Activated naive CD4-positive, alpha-beta T cell treated with anti-CD3 and anti-CD28 coated beads, Interleukin-2, amount 10 ng/mL, durations not matched to agents 7 days and 5 days (primary cell): ENCODE measurements at places on chromosomes 11 and 22.

DNA sequence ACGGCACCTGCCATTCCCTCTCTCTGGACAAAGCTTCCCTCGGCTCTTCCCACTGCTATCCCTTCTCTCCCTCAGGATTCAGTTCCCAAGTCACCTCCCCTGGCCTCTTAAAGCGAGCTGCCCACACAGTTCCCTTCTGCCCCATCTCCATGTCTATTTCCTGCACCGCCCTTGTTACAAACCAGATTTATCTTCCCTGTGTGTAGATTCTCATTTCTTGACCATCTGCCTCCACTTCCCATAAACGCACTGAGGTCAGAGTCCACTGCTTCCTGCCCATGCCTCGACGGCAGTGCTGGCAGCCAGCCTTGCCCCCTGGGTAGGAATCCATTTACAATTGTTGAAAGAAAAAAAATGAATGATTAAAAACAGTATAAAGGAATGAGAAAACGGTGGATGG is 11.6 kb upstream of the APOBEC3B start:
- H3K4me3 ChIP-seq, result no peak overlapping the region
- H3K36me3 ChIP-seq, result no peaks in the 10 kb centered on the region
- DNase-seq, result no peak
- no peak overlapping the region for H3K27ac ChIP-seq

GRCh38 chr22:41928593-41929417 is 2.2 kb upstream of the TNFRSF13C start:
- no peak overlapping the region for H3K4me3 ChIP-seq
- no peak for DNase-seq
- H3K27me3 ChIP-seq, result peaks cover 41% of the 10 kb centered on the region

DNA sequence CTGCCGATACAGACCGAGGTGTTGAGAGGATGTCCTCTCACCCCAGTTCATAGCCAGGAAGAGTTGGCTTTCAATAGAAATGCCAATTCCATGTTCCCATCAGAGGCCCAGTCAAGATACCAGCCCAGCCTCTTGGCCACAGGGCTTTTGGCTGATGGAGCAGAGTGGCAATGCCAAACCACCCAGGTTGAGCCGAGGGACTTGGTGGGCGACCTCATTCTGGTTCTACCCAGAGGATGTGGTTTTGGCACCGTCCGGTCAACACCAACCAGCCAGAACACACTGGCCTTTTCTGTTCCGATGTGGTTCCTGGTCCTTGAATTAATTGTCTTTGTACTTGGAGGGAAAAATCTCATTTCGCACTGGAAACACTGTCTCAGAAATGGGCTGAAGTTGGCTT is 60.5 kb downstream of the COMMD9 start:
- H3K4me3 ChIP-seq, result no peak overlapping the region
- peaks cover 3% of the 10 kb centered on the region for H3K27me3 ChIP-seq
- H3K36me3 ChIP-seq, result no peaks in the 10 kb centered on the region
- DNase-seq, result no peak
- no peak overlapping the region for H3K27ac ChIP-seq

- no peak overlapping the region for H3K27ac ChIP-seq
- no peak overlapping the region for H3K4me3 ChIP-seq
- no peaks in the 10 kb centered on the region for H3K36me3 ChIP-seq
These were observed 537.0 kb downstream of the BRD1 start for GRCh38 chr22:49290711-49291110.

DNA sequence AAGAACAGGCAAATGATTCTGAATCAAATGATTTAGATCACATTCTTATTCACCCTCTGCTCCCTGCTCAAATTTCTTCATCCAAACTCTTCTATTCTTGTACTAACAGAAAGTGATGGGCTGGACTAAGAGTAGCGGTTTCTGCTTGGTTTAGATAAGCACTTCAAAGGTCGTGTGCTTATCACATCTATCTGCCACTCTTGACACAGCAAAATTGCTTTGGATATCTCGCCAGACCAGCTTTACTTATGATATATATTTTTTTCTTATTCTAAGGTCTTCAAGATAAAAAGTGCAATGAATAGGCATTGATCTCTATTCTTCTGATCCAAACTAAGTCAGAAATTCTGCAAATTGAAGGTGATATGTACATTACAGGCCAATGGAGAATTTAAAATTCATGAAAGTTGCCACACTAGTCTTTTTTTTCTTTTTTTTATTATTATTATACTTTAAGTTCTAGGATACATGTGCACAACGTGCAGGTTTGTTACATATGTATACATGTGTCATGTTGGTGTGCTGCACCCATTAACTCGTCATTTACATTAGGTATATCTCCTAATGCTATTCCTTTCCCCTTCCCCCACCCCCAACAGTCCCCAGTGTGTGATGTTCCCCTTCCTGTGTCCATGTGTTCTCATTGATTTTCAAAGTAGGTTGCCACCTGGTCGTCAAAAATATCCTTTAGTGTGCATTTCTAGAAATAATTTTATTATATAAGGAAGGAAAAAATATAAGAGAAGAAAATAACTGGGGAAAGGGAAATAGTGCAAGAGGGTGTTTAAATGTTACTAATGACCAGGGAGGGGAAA is 1941.0 kb upstream of the RAG2 start:
- no peak overlapping the region for H3K27ac ChIP-seq
- no peak for DNase-seq
- no peaks in the 10 kb centered on the region for H3K4me1 ChIP-seq
- H3K4me3 ChIP-seq, result no peak overlapping the region

DNA sequence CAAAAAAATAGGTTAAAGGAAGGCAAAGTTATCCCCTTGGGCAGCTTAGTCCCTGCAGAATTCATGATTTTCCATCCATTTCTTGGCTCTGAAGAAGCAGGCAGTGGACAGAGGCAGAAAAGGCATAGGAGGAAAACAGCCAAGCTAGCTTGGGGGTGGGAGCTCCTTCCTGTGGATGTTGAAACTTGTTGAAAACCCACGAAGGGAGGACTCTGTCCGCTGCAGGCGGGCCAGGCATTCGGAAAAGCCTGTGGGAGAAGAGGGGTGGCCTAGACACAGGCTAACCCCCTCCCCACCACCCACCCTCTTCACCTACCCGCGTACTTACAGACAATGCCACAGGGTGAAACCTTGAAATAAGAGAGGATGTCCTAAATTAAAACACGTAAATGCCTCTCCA is 72.1 kb downstream of the C22orf31 start:
- no peaks in the 10 kb centered on the region for H3K4me1 ChIP-seq
- no peak overlapping the region for H3K27ac ChIP-seq
- H3K36me3 ChIP-seq, result no peaks in the 10 kb centered on the region
- no peak for DNase-seq

DNA sequence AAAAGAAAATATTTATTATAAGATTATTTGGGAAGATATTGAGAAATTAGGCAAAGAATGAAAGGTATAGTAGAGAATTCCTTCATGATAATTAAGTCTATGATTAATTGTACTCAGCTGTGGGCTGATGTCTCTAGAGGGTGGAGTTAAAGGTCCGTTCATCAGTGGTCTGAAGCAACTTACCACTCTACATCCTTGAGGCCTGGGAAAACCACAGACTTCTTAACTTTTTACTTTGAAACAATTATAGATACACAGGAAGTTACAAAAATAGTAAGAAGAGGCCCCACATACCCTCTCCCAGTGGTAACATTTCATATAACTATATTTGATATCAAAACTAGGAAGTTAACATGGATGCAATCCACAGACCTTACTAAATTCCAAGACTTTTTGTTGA is 167.0 kb upstream of the NECTIN1 start:
- H3K36me3 ChIP-seq, result no peaks in the 10 kb centered on the region
- peaks cover 24% of the 10 kb centered on the region for H3K27me3 ChIP-seq
- no peak for DNase-seq
- H3K4me1 ChIP-seq, result peaks cover 8% of the 10 kb centered on the region

DNA sequence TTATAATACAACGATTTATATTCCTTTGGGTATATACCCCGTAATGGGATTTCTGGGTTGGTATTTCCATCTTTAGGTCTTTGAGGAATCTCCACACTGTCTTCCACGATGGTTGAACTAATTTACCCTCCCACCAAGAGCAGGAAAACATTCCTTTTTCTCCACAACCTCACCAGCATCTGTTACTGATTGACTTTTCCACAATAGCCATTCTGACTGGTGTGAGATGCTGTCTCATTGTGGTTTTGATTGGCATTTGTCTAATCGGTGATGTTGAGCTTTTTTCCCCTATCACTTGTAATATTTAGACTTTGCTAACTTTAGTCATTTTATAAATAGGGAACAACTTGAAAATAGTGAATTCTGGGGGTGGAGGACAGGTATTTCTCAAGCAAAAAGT is 58.1 kb downstream of the PPFIA1 start:
- H3K4me1 ChIP-seq, result no peaks in the 10 kb centered on the region

- no peak overlapping the region for H3K27ac ChIP-seq
- H3K36me3 ChIP-seq, result no peaks in the 10 kb centered on the region
- no peaks in the 10 kb centered on the region for H3K4me1 ChIP-seq
These were observed 315.7 kb downstream of the INSC start for GRCh38 chr11:15430381-15430780.

DNA sequence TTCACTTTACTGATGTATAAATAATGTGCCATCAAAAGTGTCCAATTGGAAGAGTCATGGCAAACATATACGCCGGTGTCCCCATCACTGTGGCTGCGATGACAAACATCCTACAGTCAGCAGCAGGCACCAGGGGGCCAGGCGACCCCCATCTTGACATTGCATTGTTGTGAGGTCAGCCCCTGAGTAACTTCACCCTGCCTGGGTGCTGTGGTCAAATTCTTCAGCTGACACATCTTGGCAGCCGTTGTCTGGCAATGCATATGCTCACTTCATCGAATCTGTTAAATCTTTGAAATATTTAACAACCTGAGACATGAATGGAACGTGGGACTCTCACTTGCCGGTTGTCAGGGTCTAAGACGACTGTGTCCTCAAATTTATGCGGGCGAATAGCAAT is 430.9 kb downstream of the BRD1 start:
- no peak overlapping the region for H3K27ac ChIP-seq
- no peaks in the 10 kb centered on the region for H3K36me3 ChIP-seq
- H3K4me1 ChIP-seq, result no peaks in the 10 kb centered on the region
- no peak overlapping the region for H3K4me3 ChIP-seq

DNA sequence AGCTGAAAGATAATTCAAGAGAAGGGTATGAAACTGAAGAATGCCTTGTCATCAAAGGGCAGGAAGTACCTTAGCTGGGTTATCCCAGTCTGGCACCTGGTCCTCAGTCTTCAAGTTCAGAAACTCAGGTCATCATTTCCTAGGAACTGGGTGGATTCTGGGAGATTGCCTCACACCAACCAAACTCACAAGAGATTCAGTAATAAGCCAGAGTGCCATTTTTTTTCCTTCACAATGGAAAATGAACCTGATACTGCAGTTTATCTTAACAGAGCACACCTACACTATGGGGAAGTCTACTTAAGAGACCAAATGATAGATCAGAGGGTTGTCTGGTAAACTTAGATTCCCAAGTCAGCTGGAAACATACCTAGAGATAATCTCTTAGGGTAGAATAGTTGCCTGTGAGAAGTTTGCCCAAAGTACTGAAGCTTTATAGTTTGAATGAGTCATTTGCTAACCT is 3.8 kb upstream of the BUD13 start:
- no peak overlapping the region for H3K4me3 ChIP-seq
- H3K36me3 ChIP-seq, result peaks cover 49% of the 10 kb centered on the region
- DNase-seq, result no peak
- no peak overlapping the region for H3K27ac ChIP-seq

GRCh38 chr11:68962527-68963250 is 18.1 kb downstream of the MRGPRD start:
- H3K36me3 ChIP-seq, result peaks cover 4% of the 10 kb centered on the region
- peaks cover 27% of the 10 kb centered on the region for H3K4me1 ChIP-seq
- peaks cover 9% of the 10 kb centered on the region for H3K27me3 ChIP-seq
- H3K27ac ChIP-seq, result peak overlapping the region; percentile 86
- DNase-seq, result peak; percentile 57
- H3K4me3 ChIP-seq, result peak overlapping the region; percentile 25

GRCh38 chr22:46408568-46409506 is 73.3 kb downstream of the TRMU start:
- H3K36me3 ChIP-seq, result no peaks in the 10 kb centered on the region
- no peaks in the 10 kb centered on the region for H3K4me1 ChIP-seq
- DNase-seq, result no peak
- H3K4me3 ChIP-seq, result no peak overlapping the region
- H3K27ac ChIP-seq, result no peak overlapping the region

- no peaks in the 10 kb centered on the region for H3K27me3 ChIP-seq
- peaks cover 38% of the 10 kb centered on the region for H3K4me1 ChIP-seq
- H3K4me3 ChIP-seq, result no peak overlapping the region
- H3K27ac ChIP-seq, result no peak overlapping the region
These were observed 2.9 kb downstream of the SRPRA start for GRCh38 chr11:126265811-126266210.

- H3K4me1 ChIP-seq, result no peaks in the 10 kb centered on the region
- H3K27me3 ChIP-seq, result no peaks in the 10 kb centered on the region
- no peak overlapping the region for H3K27ac ChIP-seq
- DNase-seq, result no peak
- H3K4me3 ChIP-seq, result no peak overlapping the region
- peaks cover 3% of the 10 kb centered on the region for H3K36me3 ChIP-seq
These were observed 89.1 kb downstream of the TRIM44 start for GRCh38 chr11:35751664-35752061.

DNA sequence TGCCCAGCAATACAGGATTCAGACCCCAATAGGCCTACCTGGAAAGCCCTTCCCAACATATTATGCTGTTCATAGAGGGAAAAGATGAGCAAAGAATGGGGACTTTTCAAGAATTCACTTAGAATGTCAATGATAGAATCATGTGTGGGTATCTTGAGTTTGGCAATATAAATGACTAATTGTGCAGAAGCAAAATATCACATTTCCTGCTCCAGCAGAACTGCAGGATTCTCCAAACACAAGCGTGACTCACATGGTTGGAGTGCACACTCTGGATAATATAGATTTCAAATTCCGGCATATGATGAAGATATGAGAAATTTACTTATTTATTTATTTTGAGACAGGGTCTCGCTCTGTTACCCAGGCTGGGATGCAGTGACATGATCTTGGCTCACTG is 12.5 kb upstream of the APOL5 start:
- no peak overlapping the region for H3K4me3 ChIP-seq
- no peaks in the 10 kb centered on the region for H3K4me1 ChIP-seq
- no peaks in the 10 kb centered on the region for H3K36me3 ChIP-seq
- no peak overlapping the region for H3K27ac ChIP-seq

DNA sequence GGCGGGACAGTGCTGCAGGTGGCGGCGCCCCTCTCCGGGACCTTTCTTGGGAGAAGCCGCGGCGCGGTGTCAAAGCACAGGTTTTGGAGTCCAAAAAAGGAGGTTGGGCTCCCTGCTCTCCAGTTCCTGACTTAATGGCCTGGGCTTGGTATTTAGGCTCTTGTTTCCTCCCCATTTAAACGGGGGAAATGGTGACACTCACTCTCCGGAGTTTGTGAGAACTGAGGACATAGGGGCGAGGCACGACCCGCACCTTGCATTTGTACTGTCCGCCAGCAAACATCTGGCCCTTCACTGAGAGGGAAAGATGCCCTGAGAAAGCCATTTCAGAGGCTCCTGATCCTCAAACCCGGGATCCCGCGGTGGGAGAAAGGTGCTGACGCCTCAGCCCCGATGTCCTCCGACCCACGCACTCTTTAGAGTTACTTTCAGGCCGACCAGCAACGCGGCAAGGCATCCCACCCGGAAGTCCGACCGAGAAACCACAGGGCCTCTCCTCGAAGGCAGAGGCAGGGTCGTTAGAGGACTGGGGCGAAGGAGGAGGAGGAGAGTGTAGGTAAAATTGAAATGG is 2.9 kb upstream of the WDR74 start:
- peaks cover 5% of the 10 kb centered on the region for H3K27me3 ChIP-seq
- H3K27ac ChIP-seq, result no peak overlapping the region
- H3K4me3 ChIP-seq, result no peak overlapping the region
- H3K4me1 ChIP-seq, result peaks cover 22% of the 10 kb centered on the region
